A375 (cell line): ENCODE measurements at places on chromosomes 5 and 9. TPM values are rescaled to one million over a fixed set of nuclear protein-coding genes. Genes with fewer than 3 reads are reported as not detected.

FGD3 gene
- total RNA-seq: 0.23 and 0.37 TPM in 2 replicates

CTXN3 gene
- not detected in 2 replicates for total RNA-seq

SLC2A6 gene
- 3.3 and 4.2 TPM in 2 replicates for total RNA-seq

INPP5E gene
- total RNA-seq: 11.2 and 11.9 TPM in 2 replicates

KIF3A gene
- 8.1 and 10.6 TPM in 2 replicates for total RNA-seq

CD14 gene
- 0.30 and 0.66 TPM in 2 replicates for total RNA-seq

ZNF879 gene
- total RNA-seq: 0.68 and 4.9 TPM in 2 replicates

TAF11L2 gene
- total RNA-seq: not detected in 2 replicates

SHLD3 gene
- 3.1 and 5.9 TPM in 2 replicates for total RNA-seq

GABRB2 gene
- total RNA-seq: not detected in 2 replicates

UBE2QL1 gene
- 0.38 and 0.42 TPM in 2 replicates for total RNA-seq

TPM2 gene
- 435 and 454 TPM in 2 replicates for total RNA-seq

ZBTB6 gene
- 6.2 and 7.4 TPM in 2 replicates for total RNA-seq

NFIB gene
- 30.9 and 51.1 TPM in 2 replicates for total RNA-seq

SLC46A2 gene
- not detected in 2 replicates for total RNA-seq

NDUFAF2 gene
- 76.3 and 81.1 TPM in 2 replicates for total RNA-seq

NUTM2G gene
- total RNA-seq: not detected in 2 replicates

LIFR gene
- total RNA-seq: 4.8 and 5.8 TPM in 2 replicates

GRM6 gene
- total RNA-seq: not detected in 2 replicates

KIF20A gene
- 60.6 and 61.7 TPM in 2 replicates for total RNA-seq

MCTP1 gene
- total RNA-seq: 14.9 and 20.7 TPM in 2 replicates

PARP8 gene
- 18.1 and 19.8 TPM in 2 replicates for total RNA-seq

SPINK6 gene
- total RNA-seq: not detected in 2 replicates

SAP30L gene
- total RNA-seq: 28.9 and 33.3 TPM in 2 replicates
